ENCODE measurements at places on chromosomes 1 and 21. TPM values are rescaled to one million over a fixed set of nuclear protein-coding genes. Genes with fewer than 3 reads are reported as not detected.

The HES2 gene
- total RNA-seq = 0.13 TPM

The OR2L13 gene
- total RNA-seq = not detected

The IQGAP3 gene
- 18.4 TPM for total RNA-seq

The HAO2 gene
- not detected for total RNA-seq

The MAP1LC3C gene
- not detected for total RNA-seq

GRCh38 chr1:202154766-202155477 lies 5.5 kb downstream of the PTPN7 start:
- peak; percentile 62 for DNase-seq

DNA sequence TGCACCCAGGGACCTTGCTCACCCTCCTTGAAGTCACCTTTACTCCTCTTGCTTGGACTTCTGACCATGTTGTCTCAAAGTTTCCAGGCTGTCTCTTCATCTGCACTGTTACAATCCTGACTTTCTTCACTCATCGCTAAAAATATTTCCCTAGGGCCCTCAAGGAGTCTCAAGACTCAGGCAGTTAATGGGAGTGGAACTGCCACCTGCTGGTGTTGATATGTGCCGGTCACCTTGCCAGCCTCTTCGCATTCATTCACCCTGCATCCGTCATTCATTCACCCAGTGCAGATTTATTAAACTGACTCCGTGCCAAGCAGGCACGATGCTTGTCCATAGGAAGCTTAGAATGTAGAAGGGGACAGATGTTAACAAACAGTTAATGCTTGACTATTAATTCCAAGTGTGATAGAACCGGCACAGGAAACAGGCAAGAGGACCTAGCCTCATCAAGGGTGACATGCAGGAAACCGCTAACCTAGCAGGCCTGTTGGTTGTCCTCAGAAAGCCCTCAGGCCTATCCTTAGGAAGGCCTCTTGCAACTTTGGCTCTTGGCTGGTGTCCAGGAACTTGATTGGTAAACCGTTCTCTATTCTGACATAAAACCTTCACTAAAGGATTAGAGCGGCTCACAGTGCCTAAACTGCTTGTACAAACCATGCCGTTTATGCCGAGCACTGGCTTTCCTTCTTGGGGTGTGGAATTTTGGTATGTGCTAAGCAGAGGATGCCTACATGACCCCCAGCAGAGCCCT lies 342.2 kb downstream of the CAMTA1 start:
- no peak for DNase-seq

GRCh38 chr1:224783006-224783651 lies 146.3 kb upstream of the DNAH14 start:
- DNase-seq = no peak

GRCh38 chr1:4395158-4395557 lies 259.3 kb upstream of the AJAP1 start:
- no peak for DNase-seq

- DNase-seq = peak; percentile 49
Measured at GRCh38 chr1:1540090-1540817, at the start of gene TMEM240. TMEM240 (minus strand) TSS chr1:1540624; CDS start chr1:1540346, 278 bp downstream.

GRCh38 chr1:185733818-185734735 lies at the start of gene HMCN1:
HMCN1 (plus strand) TSS chr1:185734391; CDS start chr1:185734780, 389 bp downstream.
- peak; percentile 18 for DNase-seq

Measured in activated CD4-positive, alpha-beta memory T cell treated with anti-CD3 and anti-CD28 coated beads, Interleukin-2, amount 10 ng/mL, durations not matched to agents 7 days and 5 days (primary cell).